ENCODE measurements at places on chromosomes 11 and 22.

DNA sequence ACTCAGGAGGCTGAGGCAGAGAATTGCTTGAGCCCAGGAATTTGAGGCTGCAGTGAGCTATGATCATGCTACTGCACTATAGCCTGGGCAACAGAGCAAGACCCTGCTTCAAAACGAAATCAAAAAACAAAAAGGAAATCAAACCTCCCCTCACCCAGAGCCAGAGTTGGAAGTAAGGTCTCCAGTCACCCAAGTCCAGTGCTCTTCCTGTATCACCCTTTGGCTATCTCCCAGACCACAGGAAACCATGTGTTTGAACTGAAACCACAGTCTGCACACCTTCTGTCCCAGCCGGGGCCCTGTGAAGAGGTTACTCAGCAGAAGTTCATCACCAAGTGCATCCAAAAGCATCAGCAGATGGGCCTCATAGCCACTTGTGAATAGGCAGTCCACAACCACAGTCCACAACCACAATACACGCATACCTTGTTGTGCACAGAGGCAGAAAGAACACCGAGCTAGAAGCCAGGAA is 4.6 kb downstream of the MYH9 start:
- peak; percentile 64 for DNase-seq

- DNase-seq = no peak
Observed at GRCh38 chr11:12461516-12461915, 84.1 kb downstream of the PARVA start.

- DNase-seq = no peak
Observed at GRCh38 chr11:96238563-96239135, 104.3 kb downstream of the MAML2 start.

- no peak for DNase-seq
Observed at GRCh38 chr11:32312865-32313403, 122.4 kb downstream of the WT1 start.

GRCh38 chr11:11787305-11788062 is 54.3 kb upstream of the USP47 start:
- DNase-seq = peak; percentile 72

GRCh38 chr11:1852271-1852876 is 510 bp upstream of the LSP1 start:
- DNase-seq = no peak

GRCh38 chr22:50734343-50734771 is 3.6 kb upstream of the ACR start:
- no peak for DNase-seq
